Activated CD8-positive, alpha-beta memory T cell treated with anti-CD3 and anti-CD28 coated beads, Interleukin-2, amount 10 ng/mL, durations not matched to agents 7 days and 5 days (primary cell): ENCODE measurements at places on chromosomes 6 and 20. TPM values are rescaled to one million over a fixed set of nuclear protein-coding genes. Genes with fewer than 3 reads are reported as not detected.

Gene BCAS1
- total RNA-seq: 0.14 TPM

Gene IMPG1
- total RNA-seq: not detected

DNA sequence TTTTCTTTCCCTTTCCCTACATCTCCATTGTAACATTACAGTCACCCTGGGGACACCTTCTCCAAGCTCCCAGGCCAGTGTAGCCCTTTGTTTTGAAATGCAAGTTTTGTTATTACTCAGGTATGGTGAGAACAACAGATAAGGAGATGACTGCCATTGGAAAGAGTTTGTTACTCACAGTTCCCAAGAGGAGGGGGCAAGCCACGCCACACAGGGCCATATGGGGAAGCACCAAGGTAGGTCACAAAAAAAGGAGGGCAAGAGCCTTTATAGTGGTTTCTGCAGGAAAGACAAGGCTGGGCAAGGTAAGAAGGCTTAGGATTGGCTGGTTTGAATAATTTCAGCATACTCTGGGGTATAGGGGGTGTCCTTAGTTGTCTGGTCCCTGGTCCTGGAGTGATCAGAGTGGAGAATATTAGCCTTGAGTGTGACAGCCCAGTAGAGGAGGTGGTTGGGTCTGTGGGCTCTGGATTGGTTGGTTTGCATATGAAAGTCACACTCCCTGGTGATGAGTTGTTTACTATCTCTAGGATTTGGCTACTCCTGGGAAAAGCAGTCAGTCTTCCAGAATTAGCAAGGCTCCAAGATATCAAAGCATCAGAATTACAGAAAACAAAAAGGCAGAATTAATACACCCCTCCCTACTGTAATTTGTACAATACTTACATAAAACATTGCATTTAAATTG lies 33.1 kb upstream of the SMLR1 start:
- H3K4me1 ChIP-seq: no peaks in the 10 kb centered on the region
- H3K27me3 ChIP-seq: no peaks in the 10 kb centered on the region
- H3K36me3 ChIP-seq: peaks cover 1% of the 10 kb centered on the region
- no peak overlapping the region for H3K4me3 ChIP-seq
- no peak overlapping the region for H3K27ac ChIP-seq

GRCh38 chr6:158529629-158530028 lies 30.3 kb upstream of the TMEM181 start:
- H3K4me1 ChIP-seq: no peaks in the 10 kb centered on the region
- H3K27me3 ChIP-seq: peaks cover 63% of the 10 kb centered on the region
- H3K4me3 ChIP-seq: no peak overlapping the region
- no peak overlapping the region for H3K27ac ChIP-seq
